ENCODE measurements at places on chromosomes 4 and X.

- DNase-seq = no peak
Measured at GRCh38 chr4:108940149-108940548, 177.3 kb upstream of the ETNPPL start.

DNA sequence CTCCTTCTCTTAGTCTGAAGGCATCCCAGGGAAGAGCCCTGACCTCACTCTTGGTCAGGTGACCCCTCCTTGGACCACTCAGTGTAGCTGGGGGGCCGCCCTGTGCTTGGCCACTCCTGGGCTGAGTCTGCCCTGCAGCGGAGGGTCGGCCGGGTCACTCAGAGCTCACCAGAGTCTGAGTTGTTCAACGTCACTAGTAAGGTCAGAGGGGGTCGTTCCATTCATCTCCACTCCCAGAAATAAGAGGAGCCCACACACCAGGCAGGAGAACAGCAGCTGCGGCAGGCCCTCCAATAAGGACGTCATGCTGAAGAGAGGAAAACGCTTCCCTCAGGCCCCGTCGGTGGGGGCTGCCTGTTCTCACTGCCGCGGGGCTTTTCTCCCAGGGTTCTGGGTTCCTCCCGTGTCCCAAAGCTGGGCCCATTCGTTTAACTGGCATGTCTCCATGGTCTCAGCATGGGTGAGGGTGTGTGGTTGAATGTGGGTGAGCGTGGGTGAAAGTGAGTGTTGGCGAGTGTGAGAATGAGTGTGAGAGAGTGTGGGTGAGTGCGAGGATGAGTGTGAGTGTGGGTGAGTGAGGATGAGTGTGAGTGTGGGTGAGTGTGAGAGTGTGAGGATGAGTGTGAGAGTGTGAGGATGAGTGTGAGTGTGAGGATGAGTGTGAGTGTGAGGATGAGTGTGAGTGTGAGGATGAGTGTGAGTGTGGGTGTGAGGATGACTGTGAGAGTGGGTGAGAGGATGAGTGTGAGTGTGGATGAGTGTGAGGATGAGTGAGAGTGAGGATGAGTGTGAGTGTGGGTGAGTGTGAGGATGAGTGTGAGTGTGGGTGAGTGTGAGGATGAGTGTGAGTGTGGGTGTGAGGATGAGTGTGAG is 47.7 kb downstream of the ING2 start:
- DNase-seq = no peak

DNA sequence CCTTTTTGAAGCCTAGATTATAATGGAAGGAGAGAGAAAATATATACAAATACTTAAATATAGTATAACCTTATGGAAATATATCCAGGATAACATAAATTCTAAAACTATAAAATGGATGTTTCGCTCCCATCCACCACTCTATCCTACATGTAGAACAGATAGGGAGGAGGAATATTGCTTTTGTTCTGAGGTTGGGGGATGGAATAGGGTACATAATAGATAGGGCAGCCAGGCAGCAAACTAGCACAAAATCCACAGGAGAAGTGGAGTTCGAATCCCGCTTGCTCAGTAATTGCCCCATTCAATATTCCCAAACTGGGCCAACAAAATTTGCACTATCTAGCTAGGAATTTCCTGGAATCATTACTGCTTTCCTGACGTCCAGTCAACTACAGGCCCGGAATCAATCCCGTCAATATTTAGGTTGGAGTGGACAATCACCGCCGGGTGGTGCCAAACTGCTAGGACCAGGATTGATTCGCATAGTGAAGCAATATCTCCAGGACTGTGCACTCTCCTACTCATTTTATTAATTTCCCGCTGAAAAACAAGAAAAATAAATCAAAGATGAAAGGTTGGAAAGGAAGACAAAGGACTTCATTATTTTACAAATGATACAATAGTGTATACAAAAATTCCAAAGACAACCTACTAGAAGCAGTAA is 40.4 kb upstream of the PAPSS1 start:
- no peak for DNase-seq

DNA sequence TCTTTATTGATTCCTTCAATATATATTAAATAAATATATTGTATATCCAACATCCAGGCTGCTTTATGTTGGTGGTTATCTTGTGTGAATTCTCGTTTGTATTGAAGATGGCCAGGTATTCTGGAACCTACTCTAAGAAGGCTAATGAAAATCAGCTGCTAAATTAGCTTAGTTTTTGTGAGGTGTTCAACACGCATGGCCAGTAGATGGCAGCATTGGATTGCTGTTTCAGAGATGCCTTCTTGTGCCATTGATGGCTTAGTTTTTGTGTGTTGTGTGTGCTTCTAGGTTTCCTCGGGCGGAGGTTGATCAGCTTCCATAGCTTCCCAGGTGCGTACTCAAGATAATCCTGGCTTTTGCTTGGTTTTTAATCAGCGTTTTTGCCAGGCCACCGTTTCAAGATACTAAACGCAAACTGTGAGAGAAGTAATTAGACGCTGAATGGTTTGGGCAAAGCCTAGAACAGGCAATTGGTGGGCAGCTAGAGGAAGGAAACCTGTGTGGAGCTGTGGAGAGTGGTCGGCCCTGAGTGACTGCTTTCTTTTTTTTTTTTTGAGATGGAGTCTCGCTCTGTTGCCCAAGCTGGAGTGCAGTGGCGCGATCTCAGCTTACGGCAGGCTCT is 15.1 kb downstream of the NOCT start:
- peak; percentile 73 for DNase-seq

GRCh38 chr4:20254511-20255250 is 3.0 kb downstream of the SLIT2 start:
- no peak for DNase-seq

DNA sequence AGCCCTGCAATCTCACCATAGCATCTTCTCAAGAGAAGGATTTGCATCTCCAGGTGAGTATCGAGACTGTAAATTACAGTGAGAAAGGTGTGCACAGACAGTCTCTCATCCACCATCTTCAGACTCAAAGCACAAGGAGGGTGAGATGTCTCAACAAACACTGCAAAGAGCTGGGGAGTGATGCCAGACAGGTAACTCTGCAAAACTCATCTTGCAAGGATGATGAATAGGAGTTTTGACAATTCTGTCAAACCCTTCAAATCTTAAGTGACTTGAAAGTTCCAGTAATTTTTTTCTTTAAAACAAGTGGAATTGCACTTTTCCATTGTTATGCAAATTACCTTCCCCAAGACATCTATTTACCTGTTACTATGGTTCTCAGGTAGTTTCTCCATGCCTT is 277.2 kb upstream of the VCX3A start:
- DNase-seq = no peak

- peak; percentile 53 for DNase-seq
Measured at GRCh38 chrX:69285881-69286564, 120.8 kb upstream of the PJA1 start.

- no peak for DNase-seq
Measured at GRCh38 chrX:70253377-70254062, 6.5 kb downstream of the P2RY4 start.

- DNase-seq = no peak
Measured at GRCh38 chrX:110938977-110939732, 143.5 kb upstream of the CHRDL1 start.

- no peak for DNase-seq
Measured at GRCh38 chrX:17527922-17528321, 152.9 kb downstream of the NHS start.

DNA sequence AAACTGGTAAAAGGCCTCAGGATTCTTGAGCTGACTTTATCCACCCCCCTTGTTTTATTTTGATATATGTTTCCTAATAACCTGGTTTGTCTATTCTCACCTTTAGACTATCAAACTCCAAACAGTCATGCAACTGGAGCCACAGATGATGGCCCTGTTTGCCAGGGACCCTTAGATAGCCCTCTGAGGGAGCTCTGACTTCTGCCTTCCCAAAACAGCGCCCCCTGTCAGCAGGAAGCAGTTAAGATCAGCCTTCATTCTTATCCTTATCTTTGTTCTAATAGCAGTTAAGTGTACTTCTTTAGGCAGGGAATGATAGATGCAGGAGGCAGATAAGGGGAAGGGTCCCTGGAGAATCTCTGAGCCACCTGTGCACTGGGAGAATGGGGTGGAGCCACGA is 27.5 kb upstream of the CXCL13 start:
- DNase-seq = no peak

GRCh38 chrX:45771560-45772340 is 571.1 kb upstream of the DIPK2B start:
- peak; percentile 34 for DNase-seq

- DNase-seq = no peak
Measured at GRCh38 chr4:130359542-130359941, 1263.6 kb downstream of the C4orf33 start.

- DNase-seq = no peak
Measured at GRCh38 chr4:89175611-89176010, 64.3 kb downstream of the TIGD2 start.

DNA sequence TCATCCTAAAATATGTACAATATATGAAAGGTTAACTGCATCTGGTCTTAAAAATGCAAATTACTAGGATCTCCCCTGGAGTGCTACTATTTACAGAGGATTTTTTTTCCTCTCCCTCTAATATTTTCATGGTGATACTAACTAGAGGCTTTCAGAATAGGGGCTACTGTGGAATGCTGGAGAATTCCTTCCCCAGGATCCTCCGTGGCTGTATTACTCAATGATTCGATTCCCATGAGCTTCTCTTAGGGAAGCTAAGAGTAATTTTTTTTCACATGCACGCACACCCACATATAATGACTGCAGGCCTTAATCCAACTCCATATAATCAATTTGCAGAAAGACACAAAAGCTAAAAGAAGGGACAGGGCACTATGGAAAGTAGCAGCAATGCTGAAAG is 184.7 kb downstream of the ARHGAP6 start:
- no peak for DNase-seq

GRCh38 chrX:40154853-40155588 is 57.3 kb upstream of the BCOR start:
- no peak for DNase-seq

GRCh38 chrX:74434336-74434735 is 13.0 kb downstream of the SLC16A2 start:
- DNase-seq = no peak

DNA sequence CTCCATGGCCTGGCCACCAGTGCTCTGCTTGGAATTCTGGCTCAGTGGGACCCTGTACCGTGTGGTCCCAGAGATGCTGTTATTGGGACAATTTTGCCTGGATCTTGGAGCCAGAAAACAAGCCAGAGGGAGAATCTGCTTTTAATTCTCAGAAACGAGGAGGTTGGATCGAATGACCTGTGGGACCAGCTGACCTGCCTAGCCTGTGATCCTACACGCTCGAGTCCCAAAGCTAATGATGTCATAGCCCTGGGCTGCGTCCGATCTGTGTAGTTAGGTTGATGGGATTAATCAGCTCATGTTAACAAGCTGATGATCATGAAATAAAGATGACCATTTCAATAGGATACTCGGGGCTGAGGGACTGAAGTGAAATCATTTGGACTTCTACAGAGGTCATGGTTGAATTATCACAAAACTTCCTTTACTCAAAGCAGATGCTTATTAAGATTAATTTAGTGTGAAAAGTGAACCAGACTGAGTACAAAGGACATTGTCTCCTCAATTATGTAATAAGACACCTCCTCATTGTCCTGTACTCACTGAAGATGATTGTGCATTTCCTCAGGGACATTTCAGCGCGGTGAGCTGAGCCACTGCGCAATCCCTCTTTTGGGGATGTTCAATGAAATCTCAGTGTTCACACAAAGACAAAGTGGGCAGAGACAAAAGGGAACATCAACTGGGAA is 51.9 kb upstream of the STX18 start:
- DNase-seq = no peak

DNA sequence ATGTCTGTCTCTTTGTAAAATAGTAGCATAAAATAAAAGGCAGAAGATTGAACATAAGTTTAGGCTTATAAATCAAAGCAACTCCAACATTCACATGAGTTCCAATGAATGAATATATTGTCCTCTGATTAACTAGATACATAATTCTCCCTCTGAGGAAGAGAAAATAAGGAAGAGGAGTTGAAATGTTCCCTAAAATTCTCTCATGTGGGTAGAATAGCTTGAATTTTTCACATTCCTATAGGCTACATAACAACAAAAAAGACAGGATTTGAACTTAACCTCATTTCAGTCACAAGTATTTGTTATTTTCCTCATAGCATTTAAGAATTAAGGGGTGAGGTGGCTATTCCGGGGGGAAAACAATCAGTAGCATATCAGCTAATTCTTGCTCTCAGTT is 462.4 kb upstream of the NDST4 start:
- DNase-seq = no peak

DNA sequence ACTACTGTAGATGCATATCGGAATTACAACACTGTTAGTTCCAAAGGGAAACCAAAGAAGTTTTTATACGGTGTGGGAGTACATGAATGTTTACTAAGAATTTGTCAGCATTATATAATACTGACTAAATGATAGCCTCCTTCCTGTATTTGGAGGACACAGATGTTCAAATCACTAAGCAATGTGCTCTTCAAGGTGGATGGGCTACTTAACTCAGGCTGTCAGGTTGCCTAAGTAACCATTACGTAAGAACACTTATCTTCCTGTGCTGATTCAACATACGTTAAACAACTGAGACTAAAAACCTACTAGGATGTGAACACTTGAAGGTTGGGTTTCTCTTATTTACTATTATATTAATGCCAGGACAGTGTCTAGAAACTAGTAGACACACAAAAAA is 81.9 kb upstream of the HPGD start:
- DNase-seq = no peak

DNA sequence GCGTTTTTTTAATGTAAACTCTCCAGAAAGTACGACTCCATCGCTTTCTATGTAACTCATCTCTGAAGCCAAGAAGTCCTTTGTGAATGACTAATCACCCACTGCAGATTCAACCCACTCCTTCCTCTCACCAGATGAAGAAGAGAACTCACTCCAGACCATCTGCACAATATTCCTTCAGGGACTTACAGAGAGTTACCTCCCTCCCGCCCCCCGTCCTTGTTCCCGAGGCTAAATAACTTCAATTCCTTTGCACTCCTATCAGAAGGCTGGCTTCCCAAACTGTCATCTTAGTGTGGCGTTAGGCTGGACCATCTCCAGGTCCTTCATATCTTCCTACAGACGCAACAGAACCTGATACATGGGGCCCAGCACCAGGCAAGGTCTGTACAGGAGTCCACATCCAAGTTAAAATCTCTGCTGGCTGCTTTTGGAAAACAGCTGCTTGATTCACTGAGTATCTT is 82.4 kb downstream of the AFAP1 start:
- no peak for DNase-seq

DNA sequence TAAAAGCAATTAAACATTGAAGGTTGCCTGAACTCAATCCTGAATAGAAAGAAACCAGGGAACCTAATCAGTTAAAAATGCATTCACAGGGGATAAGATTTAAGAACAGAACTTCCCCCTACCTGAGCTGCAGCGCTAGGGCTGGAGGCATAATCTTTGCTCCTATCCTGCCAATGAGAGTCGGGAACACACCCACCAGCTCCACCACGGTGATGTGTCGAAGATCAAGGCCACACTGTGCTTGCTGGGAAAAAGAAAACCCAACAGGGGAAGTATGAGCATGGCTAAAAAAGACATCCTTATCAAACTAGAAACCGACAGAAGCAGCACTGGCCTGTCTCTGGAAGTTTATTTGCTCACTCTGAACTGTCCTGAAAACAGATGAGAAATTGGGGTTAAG is 66.3 kb downstream of the SRPX start:
- no peak for DNase-seq
